Psoas muscle (tissue), 8 donors: ENCODE measurements at places on chromosomes 1 and 21. TPM values are rescaled to one million over a fixed set of nuclear protein-coding genes. Genes with fewer than 3 reads are reported as not detected.

DNA sequence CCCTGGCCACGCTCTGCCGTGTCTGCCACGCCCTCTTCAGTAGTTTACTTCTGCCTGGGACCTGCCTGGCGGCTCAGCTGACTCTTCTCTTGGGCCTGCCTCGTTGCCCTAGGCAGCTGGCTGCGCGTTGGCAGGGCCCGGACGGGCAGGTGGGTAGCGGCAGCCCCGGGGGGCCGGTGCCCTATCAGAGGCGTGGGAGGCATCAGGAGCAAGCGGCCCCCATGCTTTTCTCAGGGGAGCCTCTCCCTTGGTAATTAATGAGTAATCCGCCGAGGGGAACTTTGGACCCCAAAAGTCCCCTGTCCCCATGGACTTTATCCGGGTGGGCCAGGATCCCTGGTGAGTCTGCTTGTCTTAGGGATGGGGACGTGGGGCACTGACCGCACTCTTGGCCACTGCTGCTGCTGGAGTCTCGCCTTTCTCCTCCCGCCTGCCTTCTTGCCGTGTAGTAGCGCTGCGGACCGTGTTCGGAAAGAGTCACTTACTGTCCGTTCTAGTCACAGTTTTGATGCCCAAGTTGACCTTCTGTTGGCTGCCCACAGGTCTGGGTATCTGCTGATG is 22.7 kb downstream of the SKI start:
- DNase-seq: peak; percentile 55

- DNase-seq: no peak
These were observed 3.4 kb upstream of the EXO1 start for GRCh38 chr1:241844593-241844992.

DNA sequence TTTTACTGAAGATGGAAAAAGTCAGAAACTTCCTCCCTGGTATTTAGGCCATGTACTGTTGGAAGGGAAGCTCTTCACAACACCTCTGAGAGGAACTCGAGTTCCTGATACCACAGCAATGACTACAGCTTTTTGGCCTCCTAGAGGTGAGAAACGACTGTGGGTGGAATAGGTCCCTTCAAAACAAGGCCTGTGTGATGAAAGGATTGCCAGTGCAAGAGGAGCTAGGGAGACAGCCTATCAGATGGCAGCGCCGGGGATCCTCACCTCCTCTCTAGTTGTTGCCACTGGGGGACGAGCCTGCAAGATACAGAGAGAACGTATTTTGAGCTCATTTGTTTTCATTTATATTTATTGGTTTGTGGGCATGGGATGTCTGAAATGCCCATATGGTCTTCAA is 187.8 kb upstream of the KCND3 start:
- DNase-seq: no peak

GRCh38 chr1:230158415-230159291 is 91.6 kb downstream of the GALNT2 start:
- no peak for DNase-seq

The TNFRSF9 gene
- total RNA-seq: not detected
